ENCODE measurements at places on chromosomes 6 and 20.

DNA sequence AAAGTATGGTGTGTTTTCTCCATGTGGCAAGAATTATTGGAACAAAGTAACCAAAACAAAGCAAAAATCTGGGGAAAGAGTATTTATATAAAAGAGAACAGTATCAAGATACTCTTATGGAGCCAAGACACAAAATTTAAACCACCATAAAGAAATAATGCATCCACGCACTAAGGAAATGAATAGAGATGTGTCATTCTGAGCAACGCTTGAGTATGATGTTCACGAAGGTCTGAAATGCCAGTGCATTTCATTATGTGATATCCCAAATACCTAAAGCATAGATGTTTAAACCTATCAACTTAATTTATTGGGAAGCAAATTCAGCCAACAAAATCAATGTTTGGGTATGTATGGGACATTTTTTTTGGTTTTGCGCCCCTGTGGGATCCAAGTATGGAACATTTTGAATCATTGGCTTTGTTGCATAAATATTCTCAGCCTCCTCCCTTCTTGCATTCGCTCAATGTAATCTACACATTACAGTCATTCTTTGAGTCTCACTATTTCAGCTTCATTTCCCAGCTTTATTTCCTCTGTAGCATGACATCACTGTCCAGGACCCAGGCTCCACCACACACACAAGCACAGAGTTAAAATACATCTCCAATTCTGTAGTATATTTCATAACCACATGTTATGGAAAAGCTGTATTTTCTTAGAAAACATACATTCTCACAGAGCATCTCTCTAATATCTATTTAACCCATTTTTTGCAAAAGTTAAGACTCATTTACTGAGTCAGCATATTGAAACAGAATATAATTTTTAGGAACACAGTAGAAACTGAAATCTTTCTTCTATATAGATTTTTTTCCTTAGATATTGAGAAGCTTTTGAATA lies 11.6 kb upstream of the MOXD1 start:
- ATAC-seq = no peak

- ATAC-seq = peak; percentile 51
These were observed 12.0 kb downstream of the ZFP64 start for GRCh38 chr20:52179331-52180179.

GRCh38 chr6:134235937-134236751 lies 81.8 kb downstream of the SGK1 start:
- peak; percentile 85 for ATAC-seq

DNA sequence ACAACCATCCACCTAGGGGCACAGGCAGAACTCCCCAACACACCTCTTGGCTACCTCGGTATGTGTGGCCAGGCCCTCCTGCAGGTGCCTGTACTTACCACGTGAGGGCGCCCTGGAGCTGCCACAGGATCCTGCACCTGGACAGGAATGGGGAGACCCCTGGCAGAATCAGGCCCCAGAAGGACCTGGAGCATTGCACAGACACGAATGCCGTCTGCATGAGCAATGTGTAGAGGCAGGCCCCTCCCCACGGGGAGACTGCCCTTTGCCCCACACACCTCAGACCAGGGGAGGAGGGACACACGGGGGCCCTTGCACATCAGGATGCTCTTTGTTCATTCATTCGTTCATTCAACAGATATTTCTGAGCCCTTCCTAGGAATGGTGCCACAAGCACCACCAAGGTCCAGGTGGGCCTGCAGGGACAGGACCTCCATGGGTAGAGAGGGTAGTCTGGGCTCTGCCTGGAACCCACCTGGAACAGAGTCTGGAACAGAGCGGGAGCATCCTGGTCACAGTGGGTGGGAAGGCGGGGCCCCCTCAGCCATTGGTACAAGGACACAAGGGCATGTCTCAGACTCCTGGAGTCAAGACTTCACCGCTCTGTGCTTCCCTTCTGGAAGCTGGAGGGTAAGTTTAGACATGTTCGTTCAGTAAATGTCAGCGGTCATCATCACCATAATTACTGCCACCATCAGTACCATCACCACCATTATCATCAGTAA lies 32.3 kb downstream of the YTHDF1 start:
- ATAC-seq = peak; percentile 18

DNA sequence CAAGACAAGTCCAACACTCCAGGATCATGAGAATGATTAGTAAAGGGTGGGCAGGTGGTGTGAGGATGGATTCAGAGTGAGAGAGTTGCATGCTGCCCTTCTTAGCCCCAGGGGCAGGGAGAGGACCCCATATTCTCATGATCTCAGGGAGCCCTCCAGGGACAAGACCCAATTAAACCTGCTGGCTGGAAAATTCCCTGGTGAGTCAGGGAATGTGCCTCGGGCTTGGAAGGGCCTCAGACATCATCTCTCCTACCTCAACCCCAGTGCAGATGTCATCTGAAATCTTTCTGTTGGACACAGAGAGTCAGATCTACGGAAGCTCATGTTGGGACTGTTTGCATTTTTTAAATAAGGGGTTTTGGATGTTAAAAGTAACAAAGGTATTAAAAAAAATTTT lies 9.2 kb upstream of the SIRPD start:
- ATAC-seq = no peak

GRCh38 chr6:128039543-128039942 lies 138.7 kb upstream of the THEMIS start:
- no peak for ATAC-seq

GRCh38 chr6:34595332-34596184 lies 39.4 kb upstream of the SPDEF start:
- ATAC-seq = no peak

GRCh38 chr6:24274441-24275083 lies 83.3 kb downstream of the DCDC2 start:
- no peak for ATAC-seq

All from activated CD4-positive, CD25-positive, alpha-beta regulatory T cell treated with anti-CD3 and anti-CD28 coated beads, Interleukin-2, amount 50 U/mL, for 24 hours (primary cell).